Chondrocyte (in vitro differentiated cells): ENCODE measurements at places on chromosomes 3 and 15. TPM values are rescaled to one million over a fixed set of nuclear protein-coding genes. Genes with fewer than 3 reads are reported as not detected.

GRCh38 chr3:71581457-71582035, 2.0 kb downstream of the FOXP1 start:
- peak; percentile 90 for DNase-seq
- peaks cover 6% of the 10 kb centered on the region for H3K36me3 ChIP-seq
- peaks cover 58% of the 10 kb centered on the region for H3K4me1 ChIP-seq
- H3K4me3 ChIP-seq: peak overlapping the region; percentile 84

DNA sequence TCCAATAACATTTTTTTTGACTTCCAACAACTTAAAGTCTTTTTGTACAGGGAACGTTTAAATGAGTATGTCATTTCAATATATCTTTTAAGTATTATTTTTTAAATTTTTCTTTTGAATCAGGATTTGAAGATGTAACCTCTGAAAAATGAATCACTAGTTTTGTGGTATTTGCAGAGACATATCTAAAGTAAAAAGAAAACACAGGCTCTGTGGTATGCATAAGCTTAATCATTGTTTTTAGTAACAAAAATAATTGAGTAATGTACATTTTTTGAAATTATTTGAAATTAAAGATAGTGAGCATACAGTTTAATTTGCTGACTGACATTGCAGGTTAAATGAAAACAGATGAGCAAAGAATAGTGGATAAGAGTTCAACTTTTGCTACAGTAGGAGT, 531.3 kb downstream of the ROBO1 start:
- no peak overlapping the region for H3K27ac ChIP-seq
- no peaks in the 10 kb centered on the region for H3K36me3 ChIP-seq
- peaks cover 13% of the 10 kb centered on the region for H3K4me1 ChIP-seq
- no peak overlapping the region for H3K4me3 ChIP-seq
- DNase-seq: no peak
- no peaks in the 10 kb centered on the region for H3K27me3 ChIP-seq

Gene DGKG
- 0.68 to 1.7 TPM (median 1.6 TPM) in 3 replicates for total RNA-seq

DNA sequence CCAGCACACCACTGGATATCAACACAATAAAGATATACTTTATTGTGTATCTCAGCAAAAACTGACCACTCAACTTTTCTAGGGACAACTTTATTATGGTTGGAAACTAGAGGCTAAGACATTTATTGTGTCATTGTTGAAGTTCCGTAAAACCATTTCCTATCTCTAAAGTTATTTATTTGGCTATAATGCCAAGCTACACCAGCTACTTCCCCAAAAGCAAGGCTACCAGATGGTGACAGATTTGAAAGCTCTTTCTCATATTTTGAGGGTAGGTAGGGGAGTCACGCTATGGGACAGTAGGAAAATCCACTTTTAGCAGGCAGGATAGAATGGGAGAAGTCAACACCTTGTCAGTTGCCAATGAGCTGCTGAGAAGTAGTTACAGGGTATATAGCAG, 834.6 kb upstream of the CFAP20DC start:
- peaks cover under 1% of the 10 kb centered on the region for H3K4me1 ChIP-seq
- H3K36me3 ChIP-seq: no peaks in the 10 kb centered on the region
- DNase-seq: no peak
- peaks cover 3% of the 10 kb centered on the region for H3K27me3 ChIP-seq
